Right atrium auricular region (tissue), 2 donors: ENCODE measurements at places on chromosomes 3 and 15. TPM values are rescaled to one million over a fixed set of nuclear protein-coding genes. Genes with fewer than 3 reads are reported as not detected.

DNA sequence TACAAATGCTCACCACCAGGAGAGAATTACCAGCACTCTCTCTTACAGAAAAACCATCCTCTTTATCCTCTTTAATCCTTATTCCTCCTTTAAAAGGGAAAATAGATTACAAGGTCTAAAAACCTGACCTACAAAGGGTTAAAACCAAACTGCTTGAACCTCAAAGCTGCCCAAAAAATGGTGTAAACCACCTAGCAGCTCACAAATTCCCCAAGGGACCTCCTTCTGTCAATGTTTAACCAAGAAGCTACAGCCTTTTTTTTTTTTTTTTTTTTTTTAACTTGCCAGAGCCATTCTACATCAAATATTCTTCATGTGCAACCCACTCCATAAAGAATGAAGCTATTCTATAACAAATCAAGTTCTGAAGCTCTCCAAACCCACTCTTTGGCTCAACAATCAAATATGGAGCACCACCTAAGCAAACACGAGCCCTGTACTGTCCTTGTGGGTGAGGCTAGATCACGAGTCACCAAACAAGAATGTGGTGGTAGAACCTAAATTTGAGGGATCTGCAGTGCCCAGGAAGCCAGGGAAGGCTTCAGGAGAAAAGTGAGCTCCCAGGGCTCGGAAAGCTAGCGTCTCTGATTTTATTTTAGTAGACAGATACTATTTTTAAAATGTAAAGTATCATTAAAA is 20.1 kb downstream of the OSBPL10 start:
- no peak for DNase-seq

The ATP13A4 gene
- not detected for total RNA-seq

- DNase-seq, result no peak
Measured at GRCh38 chr15:40550341-40551037, 14.4 kb downstream of the CCDC32 start.

GRCh38 chr15:79163395-79163794 is 72.8 kb upstream of the RASGRF1 start:
- DNase-seq, result no peak

The ASB14 gene
- total RNA-seq, result not detected

DNA sequence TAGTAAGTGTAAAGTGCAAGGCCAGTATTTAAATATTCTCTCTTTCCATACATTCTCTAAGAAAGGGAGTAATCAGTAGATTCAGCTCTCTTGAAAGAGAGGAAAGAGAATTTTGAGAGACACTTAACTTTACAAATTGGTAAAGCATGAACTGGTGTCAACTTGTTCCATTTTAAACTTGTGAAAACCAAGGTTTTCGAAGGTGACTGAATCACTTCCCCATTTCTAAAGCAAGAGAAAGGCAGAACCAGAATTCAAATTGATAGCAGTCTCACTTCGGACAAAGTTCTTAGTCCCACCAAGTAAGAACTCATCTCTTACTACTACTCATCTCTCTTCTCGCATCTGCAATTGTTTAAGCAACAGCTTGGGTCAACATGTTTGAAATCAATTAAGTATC is 22.4 kb downstream of the TJP1 start:
- DNase-seq, result no peak

DNA sequence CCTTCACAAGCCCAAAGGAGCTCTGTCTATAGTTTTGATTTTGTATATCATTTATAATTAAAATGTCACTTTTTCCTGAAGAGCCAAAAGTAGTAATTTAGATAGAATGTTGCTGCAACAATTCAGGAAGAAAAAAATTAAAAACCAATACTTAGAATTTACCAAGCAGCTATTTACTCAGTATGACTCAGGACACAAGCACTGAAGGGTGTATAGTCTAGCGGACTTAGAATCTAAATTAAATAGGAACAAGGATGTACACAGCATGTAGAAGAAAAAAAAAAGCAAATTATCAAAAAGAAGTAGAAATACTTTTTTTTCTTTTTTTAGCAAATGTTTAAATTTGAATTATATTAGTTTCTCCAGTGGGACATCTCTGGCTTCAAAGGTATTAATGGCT is 31.6 kb downstream of the PGBD4 start:
- DNase-seq, result no peak

DNA sequence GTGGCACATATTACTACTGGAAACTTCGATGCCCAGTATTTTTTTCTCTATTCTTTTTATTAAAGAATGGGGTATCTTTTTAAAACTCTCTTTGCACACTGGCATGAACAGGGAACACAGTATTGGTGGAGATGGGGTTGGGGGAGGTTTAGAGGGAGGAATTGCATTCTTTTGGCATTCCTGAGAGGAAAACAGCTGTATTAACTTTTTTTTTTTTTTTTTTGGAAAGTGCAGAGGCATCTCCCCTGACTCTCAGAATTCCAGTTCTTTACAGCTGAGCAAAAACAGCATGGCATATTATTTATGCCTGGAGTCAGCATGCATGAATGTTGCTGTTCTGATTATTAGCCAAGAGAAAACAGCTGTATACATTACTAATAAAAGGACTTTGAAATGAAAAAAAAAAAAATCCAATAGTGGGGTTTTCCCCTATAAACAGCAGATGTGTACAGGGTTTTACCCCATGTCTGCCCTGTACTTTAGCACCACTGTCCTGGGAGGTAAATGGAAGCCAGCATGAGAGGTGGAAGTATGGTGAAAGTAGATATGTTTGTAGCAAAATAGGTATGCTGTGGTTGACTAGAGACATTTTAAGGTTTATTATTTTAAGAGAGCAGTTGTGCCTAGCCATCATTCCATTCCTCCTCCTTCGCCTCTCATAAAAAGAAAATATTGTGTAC is 132.2 kb downstream of the FNDC3B start:
- no peak for DNase-seq

- DNase-seq, result no peak
Measured at GRCh38 chr15:91369823-91370222, 269.8 kb downstream of the SV2B start.

GRCh38 chr15:48358229-48359152 is 27.3 kb downstream of the DUT start:
- no peak for DNase-seq

DNA sequence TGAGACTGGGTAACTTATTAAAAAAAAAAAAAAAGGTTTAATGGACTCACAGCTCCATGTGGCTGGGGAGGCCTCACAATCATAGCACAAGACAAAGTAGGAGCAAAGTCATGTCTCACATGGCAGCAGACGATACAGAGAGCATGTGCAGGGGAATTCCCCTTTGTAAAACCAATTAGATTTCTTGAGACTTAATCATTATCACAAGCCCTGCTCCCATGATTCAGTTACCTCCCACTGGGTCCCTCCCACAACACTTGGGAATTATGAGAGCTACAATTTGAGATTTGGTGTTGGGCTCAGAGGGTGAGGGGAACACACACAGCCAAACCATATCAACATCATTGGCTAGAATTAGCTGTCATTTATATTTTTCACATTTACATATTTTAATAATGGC is 221.0 kb downstream of the RSRC1 start:
- no peak for DNase-seq

DNA sequence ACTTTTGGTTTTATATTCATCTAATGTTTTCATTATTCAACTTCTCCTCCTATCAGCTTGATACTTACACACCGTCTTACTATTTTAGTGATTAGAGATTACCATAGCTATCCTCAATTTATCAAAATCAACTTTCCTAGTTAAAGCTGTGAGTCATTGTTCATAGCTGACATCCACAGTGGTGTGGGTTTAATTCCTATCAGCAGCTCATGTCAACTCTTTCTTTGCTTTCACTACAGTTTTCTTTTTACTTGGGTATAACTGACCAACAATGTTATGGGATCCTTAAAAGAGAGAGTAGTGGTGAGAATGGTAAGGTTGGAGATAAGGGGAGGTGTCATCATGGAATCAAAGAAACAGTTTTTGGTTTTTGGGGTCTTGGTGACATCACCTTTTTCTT is 112.7 kb downstream of the NFKBIZ start:
- DNase-seq, result no peak

DNA sequence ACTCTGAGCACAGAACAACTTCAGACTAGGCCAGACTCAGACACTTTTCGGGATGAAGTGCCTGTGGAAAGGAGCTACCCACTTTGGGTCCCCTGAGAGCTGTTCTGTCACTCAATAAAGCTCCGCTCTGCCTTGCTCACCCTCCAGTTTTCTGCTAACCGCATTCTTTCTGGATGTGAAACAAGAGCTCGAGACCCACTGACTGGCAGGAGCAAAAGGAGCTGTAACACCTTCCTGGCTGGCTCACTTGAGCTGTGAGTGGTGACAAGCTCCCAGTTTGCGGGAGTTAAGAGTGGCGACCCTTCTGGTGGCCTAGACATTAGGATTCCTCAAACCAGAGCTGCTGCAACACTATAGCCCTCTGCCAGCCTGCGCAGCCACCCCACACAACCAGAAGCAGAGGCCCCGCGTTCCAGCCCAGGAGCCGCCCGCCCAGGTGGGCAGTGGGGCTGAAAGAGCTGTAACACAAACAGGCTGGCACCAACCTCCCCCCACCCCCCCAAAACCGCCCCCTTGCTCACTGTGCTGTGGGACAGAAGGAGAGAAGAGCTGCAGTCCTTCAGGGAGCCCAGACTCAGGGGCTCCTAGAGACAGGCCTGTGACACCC is 1178.1 kb upstream of the GBE1 start:
- no peak for DNase-seq

- DNase-seq, result peak; percentile 62
Measured at GRCh38 chr15:93829115-93829870, 402.1 kb upstream of the MCTP2 start.

The IL5RA gene
- total RNA-seq, result 2.6 TPM

DNA sequence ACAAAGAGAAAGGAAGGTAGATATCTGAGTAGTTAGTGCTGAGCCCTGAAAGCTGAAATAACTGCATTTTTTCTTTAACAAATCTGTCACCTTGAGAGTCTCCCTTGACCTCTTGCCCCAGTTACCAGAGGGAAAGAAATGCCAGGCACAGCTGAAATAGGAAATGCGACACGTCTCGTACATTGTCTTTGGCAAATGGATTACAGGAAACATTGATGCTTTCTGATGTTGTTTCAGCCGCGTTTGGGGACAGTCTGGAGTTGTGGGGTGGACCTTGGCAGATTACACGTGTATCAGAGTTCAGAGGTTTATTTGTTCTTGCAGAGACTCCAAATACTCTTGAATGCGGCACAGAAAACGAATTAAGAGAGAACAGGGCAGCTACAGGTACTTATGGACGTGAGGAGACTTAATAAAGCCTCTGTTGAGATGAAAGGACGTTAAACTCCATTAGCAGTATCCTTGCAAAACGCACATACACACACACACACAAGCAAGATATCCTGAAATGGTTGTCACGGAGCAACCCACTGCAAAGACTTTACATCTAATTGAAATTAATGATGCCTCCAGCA is 272.8 kb upstream of the RORA start:
- no peak for DNase-seq

The SERPINI2 gene
- total RNA-seq, result 2.2 TPM

- DNase-seq, result no peak
Measured at GRCh38 chr3:178302966-178303930, 233.0 kb upstream of the KCNMB2 start.
